GDM1 (cell line): ENCODE measurements at places on chromosomes 2 and 18.

DNA sequence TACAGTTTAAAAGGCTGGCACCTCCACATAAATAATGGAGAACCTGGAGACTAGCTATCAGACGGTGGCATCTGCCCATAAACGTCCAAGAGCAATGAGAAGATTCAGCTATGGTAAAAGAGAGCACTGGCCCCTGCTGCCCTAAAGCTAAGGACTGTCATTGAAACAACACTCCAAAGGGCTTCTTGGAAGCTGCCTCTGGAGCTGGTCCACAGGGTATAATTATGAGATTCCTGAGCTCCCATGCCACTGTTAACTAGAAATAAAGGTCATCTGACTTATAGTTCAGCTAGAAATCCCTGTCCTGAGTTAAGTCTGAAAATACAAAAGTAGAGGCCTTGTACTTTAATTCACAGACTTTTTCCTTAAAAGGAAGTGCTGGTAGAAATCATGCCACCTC is 39.9 kb upstream of the RBMS1 start:
- no peak for DNase-seq

DNA sequence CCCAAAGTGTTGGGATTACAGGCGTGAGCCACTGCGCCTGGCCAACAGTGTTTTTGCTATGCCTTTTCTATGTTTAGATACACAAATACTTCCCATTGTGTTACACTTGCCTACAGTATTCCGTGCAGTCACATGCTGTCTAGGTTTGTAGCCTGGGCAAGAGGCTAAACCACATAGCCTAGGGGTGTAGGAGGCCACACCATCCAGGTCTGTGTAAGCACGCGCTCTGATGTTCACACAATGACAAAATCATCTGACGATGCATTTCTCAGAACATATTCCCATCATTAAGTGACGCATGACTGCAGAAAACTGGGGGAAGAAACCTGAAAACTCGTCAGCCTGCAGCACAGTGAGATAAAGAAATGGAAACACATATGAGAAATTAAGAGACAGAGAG is 46.1 kb upstream of the TWIST2 start:
- DNase-seq, result no peak

DNA sequence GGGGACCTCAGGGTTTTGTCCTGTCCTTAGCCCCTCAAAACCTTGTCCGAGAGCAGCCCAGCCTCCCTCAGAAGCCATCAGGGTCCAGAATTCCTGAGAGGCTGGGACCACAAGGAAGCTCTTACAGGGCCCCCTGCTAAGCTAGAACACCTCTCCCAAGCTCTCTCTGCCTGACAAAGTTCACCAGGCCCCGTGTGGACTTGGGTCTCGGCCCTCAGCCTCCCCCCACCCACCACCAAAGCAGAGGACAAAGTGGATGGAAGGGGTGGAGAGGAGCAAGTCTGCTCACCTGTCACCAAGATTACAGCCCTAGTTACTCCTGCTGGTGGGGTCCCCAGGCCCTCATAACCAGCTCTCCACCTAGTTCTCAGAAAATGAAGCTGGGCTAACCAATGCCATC is 16.8 kb downstream of the RAB11FIP5 start:
- DNase-seq, result no peak

DNA sequence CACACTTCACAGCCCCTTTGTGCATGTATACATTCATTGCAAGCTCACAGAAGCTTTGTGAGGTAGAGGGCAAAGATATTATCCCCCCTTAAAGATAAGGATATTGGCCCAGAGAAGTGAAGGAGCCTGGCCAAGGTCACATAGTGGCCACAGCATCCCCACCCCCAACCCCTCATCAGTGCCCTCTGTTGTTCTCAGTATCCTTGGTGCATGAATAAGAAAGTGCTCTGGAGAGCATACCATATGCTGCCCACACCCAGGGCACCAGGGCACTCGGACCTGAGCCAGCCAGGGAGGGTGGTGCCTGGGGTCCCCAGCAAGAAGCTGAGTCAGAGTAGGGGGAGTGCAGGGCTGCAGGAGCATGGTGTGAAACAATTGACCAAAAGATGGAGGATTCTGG is 3.3 kb downstream of the DYSF start:
- no peak for DNase-seq

DNA sequence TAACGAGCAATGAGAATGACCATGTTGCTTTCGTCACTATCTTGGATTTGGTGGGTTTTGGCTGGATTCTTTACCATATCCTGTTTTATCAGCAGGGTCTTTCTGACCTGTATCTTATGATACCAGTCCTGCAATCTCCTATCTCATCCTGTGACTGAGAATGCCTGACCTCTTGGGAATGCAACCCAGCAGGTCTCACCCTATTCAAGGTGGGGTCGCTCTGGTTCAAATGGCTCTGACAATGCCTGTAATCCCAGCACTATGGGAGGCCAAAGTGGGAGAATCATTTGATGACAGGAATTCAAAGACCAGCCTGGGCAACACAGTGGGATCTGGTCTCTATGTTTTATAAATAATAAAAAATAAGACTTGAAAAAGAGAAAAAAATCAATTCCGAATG is 173.5 kb downstream of the ACTR3 start:
- no peak for DNase-seq

DNA sequence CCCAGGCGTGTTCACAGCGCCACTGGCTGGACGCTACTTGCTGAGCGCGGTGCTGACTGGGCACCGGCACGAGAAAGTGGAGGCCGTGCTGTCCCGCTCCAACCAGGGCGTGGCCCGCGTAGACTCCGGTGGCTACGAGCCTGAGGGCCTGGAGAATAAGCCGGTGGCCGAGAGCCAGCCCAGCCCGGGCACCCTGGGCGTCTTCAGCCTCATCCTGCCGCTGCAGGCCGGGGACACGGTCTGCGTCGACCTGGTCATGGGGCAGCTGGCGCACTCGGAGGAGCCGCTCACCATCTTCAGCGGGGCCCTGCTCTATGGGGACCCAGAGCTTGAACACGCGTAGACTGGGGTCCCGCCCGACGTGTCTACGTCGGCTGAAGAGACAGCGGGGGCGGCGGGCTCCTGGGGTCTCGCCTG is 891 bp upstream of the KHK start:
- DNase-seq, result no peak

DNA sequence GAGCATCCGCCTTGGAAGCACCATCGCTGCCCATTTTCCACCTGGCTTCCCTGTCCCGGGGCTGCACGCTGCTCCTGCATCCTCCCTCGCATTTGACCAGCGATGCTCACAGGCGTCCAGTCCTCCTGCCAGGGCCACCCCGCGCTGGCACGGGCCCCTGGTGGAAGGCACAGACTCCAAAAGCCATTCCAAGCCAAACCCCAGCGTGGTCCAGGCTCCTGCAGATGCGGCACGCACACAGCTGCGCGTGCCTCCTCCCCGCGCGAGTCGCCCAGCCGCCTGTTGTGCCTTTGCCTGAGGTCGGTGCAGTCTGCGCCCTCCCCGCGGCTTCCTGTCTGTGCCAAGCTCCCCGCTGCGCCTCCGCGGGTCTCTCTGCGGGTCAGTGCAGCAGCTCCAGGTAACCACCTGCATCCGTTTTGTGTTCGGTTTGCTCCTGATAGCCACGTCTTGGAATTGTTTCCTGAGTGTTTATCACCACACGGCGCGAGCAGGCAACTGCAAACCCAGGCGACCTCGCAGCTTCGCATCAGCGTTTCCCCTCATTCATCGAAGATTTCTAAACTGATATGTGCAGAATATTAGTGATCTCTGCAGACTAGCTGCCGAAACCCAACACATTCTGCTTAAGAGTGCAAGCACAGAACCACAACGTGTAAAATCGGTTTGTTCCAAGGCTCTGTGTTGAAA is 65.2 kb upstream of the SALL3 start:
- no peak for DNase-seq

- no peak for DNase-seq
Observed at GRCh38 chr2:143936538-143936847, 583.4 kb downstream of the ZEB2 start.

DNA sequence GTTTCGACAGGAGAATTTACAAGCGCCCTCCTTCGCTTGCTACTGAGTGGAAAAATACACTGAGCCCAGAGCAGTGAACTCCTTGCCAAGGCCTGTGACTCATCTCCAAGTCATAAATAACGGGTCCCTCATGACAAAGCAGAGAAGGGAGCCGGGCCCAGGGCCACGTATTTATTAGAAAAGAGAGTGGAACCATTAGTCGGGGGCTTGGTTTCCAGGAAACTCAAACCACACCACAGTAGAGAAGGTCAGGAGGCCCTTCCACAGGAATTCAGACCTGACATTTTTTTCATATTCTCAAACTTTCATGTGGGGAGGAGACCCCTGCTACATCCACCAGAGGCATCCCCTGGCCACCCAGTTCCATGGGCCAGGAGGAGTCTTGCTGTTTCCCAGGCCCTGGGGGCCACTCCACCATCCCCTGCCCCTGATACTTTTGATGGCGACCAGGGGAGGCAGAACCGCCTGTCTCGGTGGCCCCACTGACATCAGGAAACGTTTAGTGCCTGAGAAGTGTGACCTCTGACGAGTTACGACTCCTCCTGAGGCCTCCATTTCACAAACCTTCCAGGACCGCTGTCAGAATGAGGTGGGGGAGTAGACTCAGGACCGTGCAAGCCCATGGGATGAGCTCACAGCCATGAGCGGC is 289.7 kb downstream of the DYSF start:
- no peak for DNase-seq

DNA sequence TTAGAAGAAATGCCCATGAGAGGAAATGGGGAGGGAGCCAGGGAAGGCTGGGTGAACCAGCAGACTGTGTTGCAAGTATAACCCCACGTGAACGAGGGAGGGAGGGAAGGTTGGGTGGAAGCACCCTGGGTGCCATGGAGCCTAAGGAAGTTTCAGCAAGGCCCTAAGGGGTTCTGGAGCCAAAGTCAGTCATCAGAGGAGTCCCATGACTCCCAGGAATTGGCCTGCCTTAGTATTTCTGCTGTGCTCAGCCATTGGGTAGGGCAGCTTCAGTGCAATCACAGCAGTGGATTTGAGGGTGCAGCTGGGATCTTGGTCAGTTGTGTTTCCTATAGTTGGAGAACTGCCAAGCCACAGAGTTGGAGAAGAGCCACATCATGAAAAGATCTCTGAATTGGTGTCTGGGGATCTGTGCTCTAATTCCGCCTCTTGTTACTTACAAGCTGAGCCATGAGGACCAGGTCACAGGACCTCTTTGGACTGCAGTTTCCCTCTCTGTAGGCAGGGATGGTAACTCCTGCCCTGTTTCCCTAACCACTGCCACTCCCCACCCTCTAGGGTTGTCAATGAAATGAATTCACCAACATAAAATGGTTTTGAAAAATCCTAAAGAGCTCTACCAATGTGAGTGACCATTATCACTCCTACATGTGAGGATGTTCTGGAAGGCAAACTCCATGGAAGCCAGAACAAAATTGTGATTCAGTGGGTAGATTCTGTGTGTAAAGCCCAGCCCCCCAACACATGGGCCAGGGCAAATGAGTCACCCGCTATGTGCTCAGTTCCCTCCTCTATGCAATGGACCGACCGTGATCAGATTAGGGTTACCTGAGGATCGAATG is 108.9 kb downstream of the CLIP4 start:
- no peak for DNase-seq

DNA sequence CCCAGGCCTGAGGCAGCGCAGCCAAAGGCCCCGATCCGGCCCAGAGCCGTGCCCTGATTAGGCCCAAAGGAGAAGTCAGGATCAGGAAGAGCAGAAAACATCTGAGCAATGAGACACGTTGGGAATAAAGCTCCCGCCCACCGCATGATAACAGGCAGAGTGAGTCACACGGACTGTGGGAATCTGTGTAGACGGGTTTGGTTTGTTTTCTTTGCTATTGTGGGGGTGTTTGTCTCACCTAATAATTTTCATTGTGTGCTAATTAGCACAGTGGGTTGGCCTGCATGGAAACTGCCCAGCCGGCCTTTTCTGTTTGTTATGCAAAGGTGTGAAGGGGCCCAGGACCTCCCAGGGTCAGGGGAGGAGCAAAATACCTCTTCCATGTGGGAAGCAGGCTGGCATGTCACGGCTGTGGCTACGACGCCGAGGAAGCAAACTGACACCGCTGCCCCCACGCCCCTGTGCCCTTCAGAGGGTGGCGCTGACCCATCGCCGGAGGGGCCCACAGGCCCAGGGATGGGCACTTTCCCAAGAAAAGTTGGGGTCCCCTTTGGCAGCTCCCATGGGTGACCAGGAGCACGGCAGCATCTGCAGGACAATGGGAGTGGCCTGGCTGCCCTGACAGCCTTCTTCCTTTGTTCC is 68.4 kb upstream of the CTDP1 start:
- no peak for DNase-seq

GRCh38 chr2:198697218-198697617 is 760.5 kb downstream of the SATB2 start:
- no peak for DNase-seq

DNA sequence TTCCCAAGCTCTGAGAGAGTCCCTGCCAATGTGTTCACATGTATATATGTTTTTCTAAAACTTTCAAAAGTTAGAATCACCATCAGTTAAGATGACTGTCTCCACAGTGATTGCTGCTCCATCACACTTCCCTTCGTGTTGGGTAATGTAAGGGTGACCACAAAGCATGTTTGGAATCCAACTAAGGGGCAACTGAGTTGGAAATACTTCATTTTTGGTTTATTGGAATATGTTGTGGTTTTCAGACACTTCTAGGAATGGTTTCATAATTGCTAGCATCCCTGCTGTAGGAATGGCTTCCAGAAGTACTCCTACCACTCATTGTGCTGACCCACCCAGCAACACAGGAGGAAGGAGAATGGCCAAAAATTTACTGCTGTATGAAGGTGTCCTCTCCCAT is 212.5 kb upstream of the GULP1 start:
- DNase-seq, result no peak

- DNase-seq, result no peak
Observed at GRCh38 chr18:44759925-44760342, 79.2 kb downstream of the SETBP1 start.

DNA sequence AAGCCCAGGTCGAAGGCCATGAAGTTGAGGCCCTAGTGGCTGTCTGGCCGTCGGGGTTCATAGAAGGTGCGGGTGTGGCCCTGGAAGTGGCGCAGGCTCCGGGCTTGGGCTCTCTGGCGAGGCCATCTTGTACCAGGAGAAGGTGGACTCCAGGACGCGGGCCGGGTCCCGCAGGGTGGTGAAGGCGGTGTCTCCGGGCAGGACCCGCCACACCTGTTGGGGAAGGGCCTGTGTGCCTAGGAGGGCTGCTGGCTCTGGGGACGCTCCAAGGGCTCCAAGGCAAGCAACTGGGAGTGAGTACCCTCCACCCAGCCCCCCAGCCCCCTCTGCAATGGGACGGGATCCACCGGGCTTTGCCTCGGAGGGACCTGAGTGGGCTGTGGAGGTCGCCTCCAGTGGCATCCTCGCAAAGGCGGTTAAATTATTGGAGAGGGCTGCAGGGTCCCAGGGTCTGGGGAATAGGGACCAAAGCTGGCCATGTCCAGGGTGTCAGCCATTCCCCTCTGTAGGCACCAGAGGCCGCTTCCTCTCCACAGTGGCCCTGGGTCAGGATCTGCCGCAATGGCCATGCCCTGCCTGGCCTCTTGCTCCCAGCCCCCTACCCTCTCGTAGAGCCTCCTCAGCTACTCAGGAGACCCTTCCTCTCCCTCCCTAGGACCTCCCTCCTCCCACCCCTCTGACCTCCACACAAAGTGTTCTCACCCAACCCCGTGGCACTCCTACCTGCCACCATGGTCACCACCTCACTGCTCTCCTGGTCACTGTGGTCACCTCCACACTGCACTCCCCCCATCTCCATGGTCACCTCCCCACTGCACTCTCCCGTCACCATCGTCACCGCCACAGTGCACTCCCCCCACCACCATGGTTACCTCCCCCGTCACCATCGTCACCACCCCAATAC is 10.3 kb downstream of the AQP12A start:
- DNase-seq, result no peak

GRCh38 chr2:69201259-69201658 is 185.8 kb downstream of the GFPT1 start:
- DNase-seq, result no peak
